ENCODE measurements at places on chromosomes 2 and 18.

DNA sequence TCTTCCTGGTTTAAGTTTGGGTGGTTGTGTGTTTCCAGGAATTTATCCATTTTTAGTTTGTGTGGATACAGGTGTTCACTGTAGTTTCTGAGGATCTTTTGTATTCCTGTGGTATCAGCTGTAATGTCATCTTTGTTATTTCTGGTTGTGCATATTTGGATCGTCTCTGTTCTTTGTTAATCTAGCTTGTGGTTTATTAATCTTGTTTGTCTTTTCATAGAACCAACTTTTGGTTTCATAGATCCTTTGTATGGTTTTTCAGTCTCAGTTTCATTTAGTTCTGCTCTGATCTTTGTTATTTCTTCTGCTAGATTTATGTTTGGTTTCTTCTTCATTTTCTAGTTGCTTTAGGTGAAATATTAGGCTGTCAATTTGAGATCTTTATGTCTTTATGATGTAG is 202.4 kb upstream of the ZSWIM2 start:
- no peak for DNase-seq

DNA sequence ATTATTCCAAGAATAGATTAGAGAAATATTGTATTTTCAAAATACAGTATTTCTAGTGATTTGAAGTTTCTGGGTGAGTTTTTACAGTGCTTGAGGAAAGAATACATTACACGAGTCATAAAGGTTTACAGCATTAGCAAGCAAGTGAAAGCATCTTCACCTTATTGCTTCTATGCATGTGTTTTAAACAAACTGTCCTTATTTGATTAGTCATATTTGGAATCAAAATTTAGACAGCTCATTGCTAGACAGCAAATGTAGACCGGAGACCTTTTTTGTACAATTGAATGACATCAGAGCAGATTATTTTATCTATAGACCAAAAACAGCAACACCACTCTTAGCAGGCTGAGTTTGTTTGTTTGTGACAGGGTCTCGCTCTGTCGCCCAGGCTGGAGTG is 69.2 kb downstream of the FAM161A start:
- no peak for DNase-seq

DNA sequence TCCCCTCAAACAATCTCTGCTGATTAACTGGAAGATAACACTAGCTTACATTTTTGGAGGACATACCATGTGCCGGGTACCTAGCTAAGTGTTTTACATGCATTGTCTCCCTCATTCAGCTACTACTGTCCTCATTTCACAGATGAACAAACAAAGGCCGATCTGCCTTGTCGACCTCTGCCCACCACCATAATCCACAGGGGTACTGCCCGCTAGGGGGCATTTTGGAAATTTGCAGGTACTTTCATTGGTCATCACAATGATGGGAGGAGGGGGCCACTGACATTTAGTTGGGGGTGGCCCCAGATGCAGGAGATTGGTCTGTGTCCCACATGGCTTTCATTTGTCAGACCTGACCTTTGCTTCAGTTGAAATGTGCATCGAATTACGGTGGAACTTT is 3.9 kb upstream of the TMEM163 start:
- no peak for DNase-seq

DNA sequence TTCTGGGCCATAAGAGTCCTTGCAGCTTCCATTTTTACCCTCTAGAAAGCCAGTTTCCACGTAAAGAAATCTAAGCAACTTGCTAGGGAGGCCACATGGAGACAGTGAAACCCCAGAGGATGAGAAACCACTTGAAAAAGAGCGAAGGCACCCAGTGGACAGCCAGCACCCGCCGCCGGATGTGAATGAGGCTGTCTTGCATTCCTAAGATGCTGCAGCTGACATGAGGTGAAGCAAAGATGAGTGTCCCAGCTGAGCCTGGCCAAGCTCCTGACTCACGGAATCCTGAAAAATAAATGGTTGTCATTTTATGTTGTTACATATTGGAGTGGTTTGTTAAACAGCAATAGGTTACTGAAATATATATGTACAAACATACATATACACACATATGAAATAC is 65.9 kb upstream of the STPG4 start:
- no peak for DNase-seq

- no peak for DNase-seq
Observed at GRCh38 chr2:183998041-183998796, 600.1 kb upstream of the ZNF804A start.

DNA sequence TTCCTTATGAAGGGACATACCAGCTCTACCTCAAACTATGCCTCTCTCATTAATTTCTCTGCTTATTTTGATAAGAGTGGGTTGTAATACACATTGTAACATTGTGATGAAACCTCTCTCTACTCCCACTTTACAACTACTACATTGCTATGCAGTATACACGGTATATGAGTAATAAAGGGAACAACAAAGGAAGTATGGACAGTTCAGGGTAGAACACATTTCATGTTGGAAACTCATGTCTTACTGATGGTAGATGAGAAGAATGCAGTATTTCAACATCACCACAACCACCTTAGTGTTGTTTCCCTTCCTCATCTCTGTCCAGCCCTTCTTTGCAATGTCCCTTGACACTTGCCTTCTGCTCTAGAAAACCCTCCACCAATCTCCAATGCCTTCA is 515.9 kb upstream of the CELF4 start:
- DNase-seq: no peak

DNA sequence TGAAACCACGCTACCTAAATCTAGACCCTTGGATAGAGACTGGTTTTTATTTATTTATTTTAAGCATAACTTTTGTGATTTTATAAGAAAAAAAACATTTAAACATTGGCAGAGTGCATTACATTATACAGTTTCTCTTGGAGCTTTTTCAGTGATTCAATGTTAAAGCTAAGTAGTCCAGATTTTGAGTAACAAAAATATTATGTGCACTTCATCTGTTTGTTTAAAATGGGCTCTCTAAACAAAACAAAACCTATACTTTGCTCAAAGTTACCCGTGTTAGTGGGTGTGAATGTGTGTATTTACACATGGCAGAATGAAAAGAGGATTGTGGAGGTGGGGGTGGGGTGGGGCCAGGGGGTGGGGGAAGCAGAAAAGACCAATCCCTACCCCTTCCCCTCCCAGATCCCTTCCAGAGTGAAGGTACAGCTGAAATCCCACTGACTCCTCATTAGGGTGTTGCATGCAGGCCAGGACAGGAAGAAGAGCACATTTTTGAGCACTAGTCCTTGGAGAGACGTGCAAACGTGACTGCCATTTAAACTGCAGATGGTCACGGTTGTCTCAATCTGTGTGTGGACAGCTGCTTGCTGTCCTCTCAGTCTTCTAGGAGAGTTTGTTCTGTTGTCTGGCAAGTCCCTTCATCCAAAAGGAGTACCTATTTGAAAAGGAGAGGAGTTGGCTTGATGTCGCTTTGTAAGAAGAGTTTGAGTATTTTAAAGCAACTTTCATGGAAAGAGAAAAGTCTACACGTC is 303.0 kb downstream of the ICOS start:
- DNase-seq: no peak

DNA sequence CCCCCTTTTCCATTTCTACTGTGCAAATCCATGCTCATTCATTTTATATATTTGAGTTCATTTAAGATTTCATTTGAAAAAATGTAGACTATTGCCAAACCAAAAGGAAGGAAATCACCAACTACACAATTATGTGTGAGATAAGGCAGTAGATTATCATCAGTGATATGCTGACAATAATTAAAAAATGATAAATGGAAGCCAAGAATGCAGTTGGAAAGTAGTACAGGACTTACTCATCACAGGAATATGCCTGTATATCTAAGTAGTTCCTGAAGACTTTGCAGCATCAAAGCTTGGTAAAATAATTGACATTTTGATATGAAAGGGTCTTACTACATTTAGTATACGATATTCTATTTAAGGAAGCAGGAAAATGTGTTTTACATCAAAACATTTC is 166.1 kb upstream of the OTX1 start:
- no peak for DNase-seq

GRCh38 chr2:67896476-67896875 is 166.3 kb downstream of the C1D start:
- DNase-seq: no peak

GRCh38 chr2:157627594-157628476 is 829 bp downstream of the ACVR1C start:
- no peak for DNase-seq

DNA sequence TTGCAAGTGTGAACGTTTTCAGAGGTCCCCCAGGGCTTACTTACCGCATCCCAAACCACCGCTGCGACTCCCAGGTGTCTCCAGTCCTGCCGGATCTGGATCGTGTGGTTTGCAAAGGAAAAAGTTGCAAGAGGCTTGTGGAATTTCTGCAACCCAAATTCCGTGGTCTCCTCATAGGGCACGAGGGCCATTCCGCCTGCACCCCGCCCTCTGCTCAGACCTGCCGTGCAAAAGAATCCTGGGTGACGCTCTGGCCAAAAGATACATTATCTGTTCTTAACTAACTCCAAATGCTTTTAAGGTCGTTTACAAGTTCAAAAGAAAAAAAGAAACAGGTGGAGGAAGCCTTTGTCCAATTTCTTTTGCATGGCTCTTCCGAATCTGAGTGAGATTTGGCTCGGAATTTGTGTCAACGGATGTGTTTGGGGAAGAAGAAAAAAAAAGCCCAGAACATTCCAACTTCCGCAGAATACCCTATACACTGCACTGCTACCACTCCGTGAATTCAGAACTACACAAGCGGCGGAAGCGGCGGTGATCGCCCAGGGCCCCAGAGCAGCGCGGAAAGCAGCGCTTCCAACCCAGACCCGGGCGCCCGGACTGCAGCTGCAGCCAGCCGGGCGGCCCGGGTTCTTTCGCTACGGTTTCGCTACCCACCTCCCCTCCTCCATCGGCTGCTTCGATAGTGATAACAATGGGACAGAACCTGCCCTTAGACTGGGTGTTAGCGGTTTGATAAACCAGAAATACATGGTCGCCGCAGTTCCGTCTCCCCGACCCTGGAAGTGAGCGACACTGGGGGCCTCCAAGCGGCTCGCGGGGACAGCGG is 795 bp downstream of the METTL21A start:
- DNase-seq: peak; percentile 65

DNA sequence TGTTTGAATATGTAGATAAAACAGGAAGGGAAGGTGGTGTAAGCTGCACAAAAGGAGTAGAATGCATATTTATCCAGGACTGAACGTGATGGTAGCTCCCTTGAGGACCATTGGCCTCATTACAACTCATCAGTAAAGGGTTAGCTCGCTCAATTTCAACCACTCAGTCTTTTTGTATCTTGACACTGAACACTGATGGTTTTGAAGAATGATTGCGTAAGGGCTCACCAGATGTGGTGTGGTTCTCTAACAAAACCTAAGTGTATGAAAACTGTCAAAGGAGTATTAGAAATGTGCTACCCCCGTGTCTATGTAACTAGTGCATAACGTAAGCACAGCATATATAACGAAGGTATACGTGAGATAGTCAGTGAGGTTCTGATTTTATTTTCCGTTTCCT is 272.4 kb upstream of the THSD7B start:
- no peak for DNase-seq

- DNase-seq: no peak
Observed at GRCh38 chr2:191818133-191818532, 28.8 kb downstream of the CAVIN2 start.

DNA sequence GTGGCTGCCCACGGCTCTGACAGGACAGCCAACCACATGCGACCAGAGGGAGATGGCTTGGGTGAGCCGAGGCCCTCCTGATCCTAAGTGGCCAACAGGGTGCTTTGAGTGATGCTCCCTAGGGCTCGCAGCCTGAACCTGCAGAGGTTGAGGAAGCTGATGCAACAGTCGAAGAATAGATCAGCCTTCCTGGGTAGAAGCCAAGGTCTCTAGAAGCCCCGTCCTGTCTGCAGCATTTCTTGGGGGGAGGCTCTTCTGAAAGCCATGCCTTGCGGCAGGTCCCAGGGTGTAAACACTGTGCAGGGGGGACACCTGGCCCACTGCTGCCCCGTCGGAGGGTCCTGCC is 136.4 kb downstream of the HDAC4 start:
- DNase-seq: no peak

DNA sequence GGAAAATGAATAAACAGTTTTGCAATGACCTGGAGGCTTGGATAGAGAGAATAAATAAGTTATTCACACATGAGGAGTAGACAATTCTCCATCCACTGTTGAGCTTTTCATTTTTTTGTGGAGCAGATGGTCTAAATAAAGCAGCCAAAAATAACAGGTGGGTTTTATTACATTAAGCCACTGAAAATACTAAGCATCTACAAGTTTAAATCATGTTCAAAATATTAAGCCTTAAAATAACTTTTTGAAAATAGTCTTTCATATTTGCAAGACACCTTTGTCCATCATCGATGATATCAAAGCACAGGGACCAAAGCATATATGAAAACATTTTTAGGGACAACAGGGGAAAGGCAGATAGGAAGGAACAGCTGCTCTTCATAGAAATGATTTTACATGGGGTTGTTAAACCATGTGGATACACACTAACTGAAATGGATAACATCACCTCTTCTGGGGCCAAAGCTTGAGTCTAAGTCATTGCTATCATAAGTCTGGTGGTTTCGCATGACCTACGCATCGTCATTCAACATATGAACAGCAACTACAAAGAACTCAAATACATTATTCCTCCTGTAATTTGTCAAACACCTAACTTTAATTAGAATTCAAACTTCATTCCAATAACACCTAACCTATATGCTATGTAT is 197.6 kb upstream of the CHST9 start:
- no peak for DNase-seq

All from AML-193 (cell line).